ENCODE measurements at places on chromosomes 2 and 18. TPM values are rescaled to one million over a fixed set of nuclear protein-coding genes. Genes with fewer than 3 reads are reported as not detected.

Gene PSMA8
- total RNA-seq = not detected

Gene NFATC1
- 7.1 TPM for total RNA-seq

Gene RNF152
- total RNA-seq = 137 TPM

Gene SERPINB13
- total RNA-seq = not detected

Gene TMEM247
- not detected for total RNA-seq

Gene SH3RF3
- total RNA-seq = 58.8 TPM

Gene MAB21L4
- total RNA-seq = not detected

Gene NXPH2
- not detected for total RNA-seq

Gene SERPINB12
- not detected for total RNA-seq

Gene PDE1A
- 0.69 TPM for total RNA-seq

Gene SRBD1
- total RNA-seq = 11.2 TPM

Gene DIPK1C
- not detected for total RNA-seq

Gene SLC38A11
- total RNA-seq = 0.18 TPM

Gene SNED1
- 2.9 TPM for total RNA-seq

Gene ANKAR
- total RNA-seq = 6.4 TPM

Gene TRIM43
- total RNA-seq = not detected

Gene RBKS
- total RNA-seq = 0.49 TPM

Gene SLC5A7
- not detected for total RNA-seq

Gene LOXHD1
- total RNA-seq = not detected

Gene HOXD13
- not detected for total RNA-seq

Gene MYO7B
- 0.31 TPM for total RNA-seq

Gene CHRNG
- total RNA-seq = not detected

Gene MITD1
- total RNA-seq = 20.3 TPM

Gene AMER3
- not detected for total RNA-seq

Gene OXER1
- total RNA-seq = 1.8 TPM

Measured in chondrocyte (in vitro differentiated cells).